Stimulated activated CD8-positive, alpha-beta memory T cell treated with anti-CD3 and anti-CD28 coated beads, Interleukin-7, amount 100 ng/mL, for 4 hours (primary cell): ENCODE measurements at places on chromosomes 11 and 22.

DNA sequence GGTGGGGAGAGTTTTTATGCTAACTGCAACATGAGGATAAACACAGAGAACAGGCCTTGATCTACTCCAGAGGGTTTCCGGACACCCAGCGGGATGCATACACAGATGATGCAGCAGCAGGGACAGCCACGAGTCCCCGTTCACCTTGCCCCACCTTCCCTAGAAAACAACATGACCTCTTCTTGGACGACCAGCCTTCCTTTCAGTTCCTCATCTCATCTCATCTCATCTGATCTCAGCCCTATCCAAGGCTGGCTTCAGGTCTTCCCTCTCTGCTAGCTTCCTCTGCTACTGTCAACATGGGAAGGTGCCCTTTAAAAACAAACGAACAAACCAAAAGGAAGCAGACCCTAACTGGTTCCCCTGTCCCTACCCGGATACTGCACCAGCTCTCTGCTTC, 1356.2 kb downstream of the TBC1D22A start:
- DNase-seq, result no peak

DNA sequence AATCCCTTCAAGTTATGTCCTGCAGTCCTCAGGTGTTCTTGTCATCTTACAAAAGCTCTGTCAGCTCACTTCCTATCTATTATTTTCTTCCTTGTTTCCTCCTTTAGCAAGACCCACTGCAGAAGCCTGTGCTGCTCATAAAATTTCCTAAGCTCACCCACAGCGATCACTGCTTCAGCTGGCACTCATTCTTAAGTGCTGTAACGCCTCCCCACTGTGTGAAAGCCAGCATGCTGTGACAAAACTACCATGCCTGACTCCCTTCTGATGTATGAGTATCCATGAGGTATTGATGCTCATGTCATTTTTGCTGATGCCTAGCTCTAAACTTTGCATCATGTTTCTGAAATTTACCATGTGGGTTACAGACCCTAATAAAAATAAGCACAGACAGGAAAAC, 41.5 kb upstream of the CNTN5 start:
- no peak for DNase-seq

DNA sequence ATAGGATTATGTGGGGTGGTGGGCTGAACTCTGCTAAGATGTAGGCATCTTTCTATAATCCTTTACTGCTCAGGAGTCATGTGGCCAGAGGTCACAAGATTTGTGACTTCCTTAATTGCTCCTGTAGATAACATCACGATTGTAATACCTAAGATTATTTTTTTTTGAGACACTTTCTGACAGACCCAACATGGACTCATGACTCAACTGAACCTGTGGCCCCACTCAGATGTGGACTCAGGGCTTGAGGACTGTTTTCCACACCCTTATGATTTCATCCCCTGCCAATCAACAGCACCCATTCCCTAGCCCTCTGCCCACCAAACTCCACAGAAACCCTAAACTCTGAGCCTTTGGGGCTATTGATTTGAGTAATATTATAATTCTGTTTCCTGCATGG, 35.6 kb upstream of the MMP7 start:
- no peak for DNase-seq

GRCh38 chr11:80355251-80355650, 914.4 kb upstream of the TENM4 start:
- no peak for DNase-seq

DNA sequence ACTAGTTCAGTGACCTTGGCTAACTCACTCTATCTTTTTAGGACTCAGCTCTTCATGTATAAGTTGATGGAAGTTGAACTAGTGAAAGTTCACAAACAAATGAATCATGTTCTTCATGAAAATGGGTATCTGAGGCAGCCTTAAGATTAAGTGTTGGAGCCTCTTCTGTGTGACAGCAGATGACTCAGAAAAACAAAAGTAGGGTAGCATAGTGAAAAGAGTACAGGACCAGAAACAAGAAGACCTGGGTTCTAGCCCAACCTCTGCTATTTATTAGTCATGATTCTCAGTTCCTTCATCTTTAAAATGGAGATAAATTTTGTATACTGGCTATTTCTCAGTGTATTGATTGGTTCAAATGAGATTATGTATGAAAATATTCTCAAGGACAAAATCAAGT, 60.2 kb downstream of the USP35 start:
- no peak for DNase-seq

DNA sequence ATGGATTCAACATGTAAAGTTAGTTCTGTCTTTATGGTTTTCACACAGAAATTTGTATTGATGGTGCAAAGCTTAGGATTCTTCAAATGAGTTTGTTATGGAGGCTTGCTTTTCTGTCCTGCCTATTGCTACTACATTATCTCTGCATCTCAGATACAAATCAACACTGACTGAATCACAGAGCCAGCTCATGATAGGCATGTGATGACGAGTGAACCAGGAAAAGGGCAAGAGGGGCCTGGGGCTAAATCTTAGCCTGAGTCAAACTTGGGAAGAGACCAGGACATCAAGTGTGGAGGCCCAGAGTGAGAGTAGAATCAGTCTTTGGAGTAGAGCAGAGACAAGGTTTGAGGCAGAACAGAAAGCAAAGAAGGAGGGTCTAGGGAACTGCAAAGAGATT, 107.1 kb upstream of the CD44 start:
- no peak for DNase-seq

DNA sequence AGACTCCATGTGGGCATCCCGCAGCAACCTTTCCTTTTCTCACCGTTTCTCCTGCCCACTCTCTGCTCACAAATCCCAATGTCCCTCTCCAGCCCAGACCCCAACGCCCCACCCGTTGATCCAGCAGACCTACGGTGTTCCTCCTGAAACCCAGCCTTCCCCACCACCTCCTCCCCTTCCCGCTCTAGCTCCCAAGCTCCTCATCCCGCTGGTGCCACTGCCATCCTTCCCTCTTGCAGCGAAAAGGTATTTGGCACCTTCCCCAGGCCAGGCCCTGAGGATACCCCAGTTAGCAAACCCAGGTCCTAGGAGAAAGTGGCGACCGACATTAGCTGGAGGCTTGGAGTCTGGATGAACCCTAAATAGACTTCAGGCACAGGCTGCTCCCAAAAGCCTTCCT, 84.0 kb upstream of the RTL6 start:
- no peak for DNase-seq

DNA sequence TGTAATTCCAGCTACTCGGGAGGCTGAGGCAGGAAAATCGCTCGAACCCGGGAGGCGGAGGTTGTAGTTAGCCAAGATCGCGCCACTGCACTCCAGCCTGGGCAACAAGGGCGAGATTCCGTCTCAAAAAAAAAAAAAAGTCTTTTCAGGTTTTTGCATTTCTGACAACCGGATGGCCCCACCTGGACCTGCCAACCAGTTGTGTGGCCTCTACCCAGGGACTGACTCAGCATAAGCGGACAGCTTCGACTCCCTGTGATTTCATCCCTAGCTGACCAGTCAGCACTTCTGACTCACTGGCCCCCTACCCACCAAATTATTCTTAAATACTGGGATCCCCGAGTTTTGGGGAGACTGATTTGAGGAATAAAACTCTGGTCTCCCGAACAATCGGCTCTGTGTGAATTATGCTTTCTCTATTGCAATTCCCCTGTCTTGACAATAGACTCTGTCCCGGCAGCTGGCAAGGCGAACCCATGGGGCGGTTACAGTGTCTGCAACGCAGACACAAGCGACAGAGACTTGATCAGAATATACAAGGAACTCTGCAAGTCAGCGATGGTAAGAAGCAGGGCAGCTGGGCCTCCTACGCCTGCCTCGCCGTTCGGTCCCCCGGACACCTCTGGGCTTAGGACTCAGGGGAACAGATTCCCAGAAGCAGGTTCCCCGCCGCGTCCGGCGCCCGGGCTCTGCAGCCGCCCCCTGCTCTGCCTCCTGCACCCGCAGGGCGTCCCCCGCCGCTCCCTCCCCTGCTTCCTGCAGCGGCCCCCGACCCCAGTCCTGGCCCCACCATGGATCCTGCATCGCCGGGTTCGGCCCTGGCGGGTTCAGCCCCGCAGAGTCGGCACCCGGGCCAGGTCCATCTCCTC, 741 bp upstream of the TALDO1 start:
- no peak for DNase-seq

DNA sequence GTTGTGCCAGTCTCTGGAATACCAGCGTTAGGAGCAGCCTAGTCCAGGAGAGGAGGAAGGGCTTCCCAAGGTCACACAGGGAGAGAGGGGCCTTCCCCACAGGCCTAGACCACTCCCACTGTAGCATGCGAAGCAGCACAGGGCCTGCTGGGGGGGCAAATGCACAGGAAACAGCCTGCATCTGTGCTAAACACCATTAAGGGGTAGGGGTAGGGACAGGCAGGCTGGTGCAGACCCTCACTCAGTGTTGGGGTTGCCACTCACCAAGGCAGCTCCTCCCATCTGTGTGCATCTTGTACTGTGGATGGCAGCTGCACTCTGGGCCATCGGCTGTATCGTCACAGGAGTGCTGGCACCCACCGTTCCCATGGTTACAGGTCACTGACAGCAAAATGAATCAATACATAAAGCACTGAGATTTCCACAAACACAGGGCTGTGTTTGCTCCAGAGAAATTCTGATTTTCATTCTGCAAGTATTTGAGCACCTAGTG, 24.9 kb downstream of the SCUBE2 start:
- no peak for DNase-seq

DNA sequence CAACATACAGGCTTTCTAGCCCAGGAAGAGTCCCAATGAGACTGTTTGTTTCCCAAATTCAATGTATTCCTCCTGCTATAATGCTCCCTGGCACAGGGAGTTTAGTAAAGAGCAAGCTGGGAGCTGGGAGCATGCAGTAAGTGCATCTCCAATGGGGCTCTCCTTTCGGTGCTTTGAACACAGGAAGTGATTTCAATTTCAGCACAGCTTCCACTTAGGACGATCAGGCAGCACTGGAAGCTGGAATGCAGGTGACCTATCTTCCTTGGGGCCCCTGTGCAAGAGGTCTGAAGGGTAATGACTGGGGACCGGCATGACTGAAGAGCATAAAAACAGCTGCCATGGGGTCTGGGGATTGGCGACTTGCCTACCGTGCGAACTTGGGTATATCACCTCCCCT, 76.0 kb downstream of the LARGE1 start:
- DNase-seq, result no peak

DNA sequence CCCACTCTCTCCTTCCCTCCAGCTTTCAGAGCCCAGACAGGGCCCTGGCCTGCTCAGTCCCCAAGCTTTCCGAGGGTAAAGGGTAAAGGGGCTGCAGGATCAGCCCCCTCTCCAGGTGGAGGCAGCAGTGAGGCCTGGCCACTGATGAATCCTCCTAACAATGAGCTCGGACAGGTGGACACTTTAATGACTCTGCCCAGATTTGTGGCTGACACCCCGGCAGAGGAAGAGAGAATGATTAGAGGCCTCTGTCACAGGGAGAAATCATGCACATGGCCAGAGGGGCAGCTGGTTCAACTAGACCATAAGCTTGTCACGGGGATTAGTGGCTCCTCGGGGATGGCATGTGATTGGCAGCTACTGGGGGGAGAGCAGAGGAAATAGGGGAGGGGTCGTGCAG, 587.5 kb upstream of the B3GAT1 start:
- no peak for DNase-seq

DNA sequence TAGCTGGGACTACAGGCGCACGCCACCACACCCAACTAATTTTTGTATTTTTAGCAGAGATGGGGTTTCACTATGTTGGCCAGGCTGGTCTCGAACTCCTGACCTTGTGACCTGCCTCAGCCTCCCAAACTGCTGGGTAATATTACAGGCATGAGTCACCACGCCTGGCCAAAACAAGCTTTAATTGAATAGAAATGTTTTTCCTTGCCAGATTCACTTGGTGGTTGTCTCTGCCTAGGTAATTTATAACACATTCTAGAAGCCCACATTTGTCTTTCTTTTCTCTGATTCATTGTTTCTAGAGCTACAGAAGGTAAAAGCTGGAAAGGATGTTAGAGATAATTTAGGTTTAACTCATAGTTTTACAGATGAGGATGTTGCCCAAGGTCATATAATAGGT, 41.3 kb downstream of the CECR2 start:
- no peak for DNase-seq

DNA sequence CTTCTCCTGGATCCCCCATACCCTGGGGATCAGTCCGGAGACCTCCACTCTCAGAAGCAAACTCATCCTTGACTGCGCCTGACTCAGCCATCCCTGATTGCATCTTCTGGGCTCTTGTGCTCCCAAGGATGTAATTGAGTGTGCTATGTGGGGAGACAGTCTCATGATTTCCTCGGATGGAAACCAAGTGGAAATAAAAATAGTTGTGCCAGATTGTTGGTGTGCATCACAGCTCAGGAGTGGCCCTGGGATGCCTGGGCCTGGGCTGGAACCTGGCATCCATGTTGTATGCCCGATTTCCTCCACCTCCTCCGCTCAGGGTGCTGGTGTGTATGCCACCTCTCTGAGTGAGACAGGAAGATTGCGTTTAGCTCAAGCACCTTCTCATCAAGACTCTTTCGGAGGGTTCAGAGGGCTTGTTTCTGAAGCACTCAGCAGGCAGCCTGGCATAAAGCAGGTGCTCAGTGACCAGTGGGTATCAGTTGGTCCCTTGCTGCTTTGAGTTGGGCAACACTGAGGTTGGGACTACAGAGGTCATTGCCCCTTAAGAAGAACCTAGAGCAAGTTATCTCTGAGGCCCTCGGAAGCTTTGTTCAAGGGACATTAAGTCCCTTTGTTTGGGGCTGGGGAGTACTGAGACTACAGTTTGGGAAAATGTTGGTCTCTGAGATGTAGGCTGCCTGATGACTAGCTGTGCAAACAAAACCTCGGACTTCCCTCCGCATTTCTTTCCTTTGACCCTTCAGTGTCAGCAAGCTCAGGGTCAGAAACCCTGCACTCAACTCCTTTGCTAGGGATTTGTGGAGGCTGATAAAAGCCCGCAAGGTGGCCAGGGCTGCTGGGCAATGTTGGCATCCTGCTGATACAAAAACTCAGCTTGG, 24.8 kb upstream of the MICAL2 start:
- no peak for DNase-seq

DNA sequence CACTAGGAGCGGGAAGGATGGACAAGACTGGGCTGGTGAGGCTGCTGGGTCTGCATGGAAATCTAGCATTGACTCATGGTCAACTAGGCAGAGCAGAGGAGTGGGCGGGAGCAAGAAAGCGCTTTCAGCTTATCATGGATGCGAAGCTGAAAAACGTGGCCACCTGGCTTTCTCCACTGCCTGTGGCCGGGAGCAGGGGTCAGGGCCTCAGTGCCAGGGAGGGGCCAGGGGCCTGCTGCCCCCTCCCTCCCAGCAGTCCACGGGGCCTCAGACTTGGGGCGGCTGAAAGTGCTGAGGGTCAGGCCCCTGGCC, 45.5 kb downstream of the ALX4 start:
- no peak for DNase-seq

- no peak for DNase-seq
These were observed 6.9 kb upstream of the PHOX2A start for GRCh38 chr11:72250661-72251464.

DNA sequence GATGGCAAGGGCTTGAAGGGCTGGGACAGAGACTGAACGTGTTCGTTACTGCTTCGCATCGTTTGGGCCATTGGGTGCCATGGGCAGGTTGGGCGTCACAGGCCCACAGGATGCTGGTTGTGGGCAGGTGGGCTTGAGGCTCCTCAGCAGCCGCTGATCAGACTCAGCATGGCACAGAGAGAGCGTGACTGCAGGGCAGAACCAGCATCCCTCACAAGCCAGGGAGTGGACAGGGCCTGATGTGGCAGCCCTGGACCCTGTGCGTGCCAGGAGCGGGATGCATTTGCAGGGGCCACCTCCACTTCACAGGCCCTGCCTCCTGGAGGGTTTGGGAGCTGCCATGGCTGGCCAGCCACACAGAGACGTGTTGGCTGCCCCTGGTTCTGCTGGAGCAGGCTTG, 1228.3 kb downstream of the BRD1 start:
- DNase-seq, result no peak
